Endodermal cell (in vitro differentiated cells): ENCODE measurements at places on chromosomes 7 and 10. TPM values are rescaled to one million over a fixed set of nuclear protein-coding genes. Genes with fewer than 3 reads are reported as not detected.

The THSD7A gene
- 0.42 to 1.5 TPM (median 1.3 TPM) in 3 replicates for total RNA-seq

The PLCE1 gene
- total RNA-seq: 13.0 and 13.1 TPM in 2 replicates

The MRPS16 gene
- 104 and 114 TPM in 2 replicates for total RNA-seq

The MNX1 gene
- total RNA-seq: 18.7 to 31.4 TPM (median 21.6 TPM) in 3 replicates

The AMZ1 gene
- 0.66 to 0.76 TPM (median 0.68 TPM) in 3 replicates for total RNA-seq

The OR6B1 gene
- total RNA-seq: not detected in 2 replicates

The TCAF2 gene
- 0.11 TPM in 1 of 2 replicates, not detected in the other for total RNA-seq

The ADCYAP1R1 gene
- total RNA-seq: 1.6 and 2.1 TPM in 2 replicates

The CCL26 gene
- total RNA-seq: 1.1 to 1.3 TPM (median 1.2 TPM) in 3 replicates

The SEC31B gene
- total RNA-seq: 12.5 to 18.6 TPM (median 13.6 TPM) in 3 replicates

The TRIL gene
- total RNA-seq: 3.3 TPM in 2 replicates

The SYT15B gene
- 0.33 to 0.52 TPM (median 0.38 TPM) in 3 replicates for total RNA-seq

The TRIM50 gene
- 0.33 TPM in 1 of 3 replicates, not detected in the others for total RNA-seq

The DTX2 gene
- 34.1 and 40.4 TPM in 2 replicates for total RNA-seq

The SPAG6 gene
- total RNA-seq: 1.1 and 1.2 TPM in 2 replicates

The HOXA4 gene
- total RNA-seq: not detected in 3 replicates

The NODAL gene
- total RNA-seq: 71.0 and 88.6 TPM in 2 replicates

The CTAGE8 gene
- not detected in 3 replicates for total RNA-seq

The ABCC2 gene
- 0.28 to 0.90 TPM (median 0.40 TPM) in 3 replicates for total RNA-seq

The SPDYE5 gene
- total RNA-seq: not detected in 3 replicates

The PGAM2 gene
- total RNA-seq: 0.66 and 1.2 TPM in 2 replicates

The VAX1 gene
- total RNA-seq: 2.0 to 3.5 TPM (median 3.4 TPM) in 3 replicates

The NUDT13 gene
- 2.4 and 3.3 TPM in 2 replicates for total RNA-seq

The MRPL43 gene
- total RNA-seq: 72.8 to 76.9 TPM (median 73.3 TPM) in 3 replicates

The NXPH1 gene
- 0.24 TPM in 1 of 2 replicates, not detected in the other for total RNA-seq

The RSPH10B2 gene
- 0.42 and 0.59 TPM in 2 replicates for total RNA-seq

The LRGUK gene
- total RNA-seq: 0.93 and 1.3 TPM in 2 replicates

The CACNB2 gene
- total RNA-seq: 1.9 to 3.3 TPM (median 2.2 TPM) in 3 replicates

The CYP2C8 gene
- total RNA-seq: 2.2 and 3.4 TPM in 2 replicates

The FGFBP3 gene
- 3.3 to 5.2 TPM (median 4.3 TPM) in 3 replicates for total RNA-seq

The EVX1 gene
- 0.28 to 4.9 TPM (median 4.5 TPM) in 3 replicates for total RNA-seq

The GNAT3 gene
- total RNA-seq: not detected in 2 replicates

The PITRM1 gene
- total RNA-seq: 44.3 to 53.3 TPM (median 50.2 TPM) in 3 replicates

The PCBD1 gene
- total RNA-seq: 173 and 183 TPM in 2 replicates

The ACSL5 gene
- total RNA-seq: not detected in 3 replicates

The MRC1 gene
- total RNA-seq: 0.07 and 0.09 TPM in 2 replicates

The PTN gene
- total RNA-seq: 5.6 to 7.1 TPM (median 6.6 TPM) in 3 replicates

The SORCS3 gene
- 0.28 to 0.29 TPM in 2 of 3 replicates, not detected in the other for total RNA-seq

The TRIM73 gene
- 2.1 to 5.8 TPM (median 5.6 TPM) in 3 replicates for total RNA-seq

The HOGA1 gene
- total RNA-seq: 0.21 to 1.7 TPM (median 0.38 TPM) in 3 replicates

The PTPN20 gene
- 0.53 and 0.61 TPM in 2 replicates for total RNA-seq

The CPA1 gene
- not detected in 2 replicates for total RNA-seq

The GCK gene
- 0.29 to 0.72 TPM (median 0.63 TPM) in 3 replicates for total RNA-seq

The FOXI2 gene
- total RNA-seq: 14.8 and 17.0 TPM in 2 replicates

The TRPV5 gene
- 0.09 and 0.15 TPM in 2 replicates for total RNA-seq

The CCDC136 gene
- total RNA-seq: 27.3 to 49.3 TPM (median 46.0 TPM) in 3 replicates

The NEUROG3 gene
- total RNA-seq: not detected in 3 replicates

The SMO gene
- 68.5 and 75.5 TPM in 2 replicates for total RNA-seq

The ING3 gene
- total RNA-seq: 14.9 and 17.3 TPM in 2 replicates

The PALD1 gene
- 17.3 and 18.0 TPM in 2 replicates for total RNA-seq

The SPDYE16 gene
- total RNA-seq: 0.34 and 0.37 TPM in 2 replicates

The EPHB6 gene
- total RNA-seq: 26.3 to 33.2 TPM (median 28.0 TPM) in 3 replicates

The CLRN3 gene
- not detected in 2 replicates for total RNA-seq

The PNLIPRP2 gene
- total RNA-seq: 0.50 and 0.79 TPM in 2 replicates

The MYL10 gene
- total RNA-seq: not detected in 3 replicates

The SLC26A3 gene
- total RNA-seq: not detected in 3 replicates

The MCM7 gene
- total RNA-seq: 118 to 245 TPM (median 219 TPM) in 3 replicates

The ABLIM1 gene
- total RNA-seq: 39.3 and 42.1 TPM in 2 replicates

The SPDYE8 gene
- not detected in 2 replicates for total RNA-seq

The SEMA3D gene
- total RNA-seq: 6.4 to 7.4 TPM (median 6.5 TPM) in 3 replicates
